HCEC 1CT (cell line): ENCODE measurements at places on chromosomes 2 and 18.

- DNase-seq: no peak
Observed at GRCh38 chr2:200373973-200374416, 67.5 kb downstream of the SPATS2L start.

DNA sequence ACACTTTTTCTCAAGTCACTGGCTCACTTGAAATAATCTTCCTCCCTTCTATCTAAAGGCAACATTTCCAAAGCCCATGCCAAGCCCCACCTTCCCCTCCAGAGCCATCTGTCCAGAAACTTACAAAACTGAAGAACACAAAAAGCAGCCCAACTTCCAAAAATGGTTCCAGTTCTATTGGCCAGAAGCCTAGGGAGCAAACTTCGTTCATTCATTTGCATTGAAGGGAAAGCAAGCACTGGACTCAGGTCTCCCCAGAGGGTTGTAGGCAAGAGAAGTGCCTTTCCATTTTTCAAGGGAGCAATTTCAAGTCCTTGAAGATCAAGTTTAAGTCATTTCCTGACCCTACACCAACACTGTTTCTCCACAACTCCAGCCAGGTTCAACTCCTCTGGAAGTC is 585.0 kb downstream of the BCL11A start:
- DNase-seq: no peak

DNA sequence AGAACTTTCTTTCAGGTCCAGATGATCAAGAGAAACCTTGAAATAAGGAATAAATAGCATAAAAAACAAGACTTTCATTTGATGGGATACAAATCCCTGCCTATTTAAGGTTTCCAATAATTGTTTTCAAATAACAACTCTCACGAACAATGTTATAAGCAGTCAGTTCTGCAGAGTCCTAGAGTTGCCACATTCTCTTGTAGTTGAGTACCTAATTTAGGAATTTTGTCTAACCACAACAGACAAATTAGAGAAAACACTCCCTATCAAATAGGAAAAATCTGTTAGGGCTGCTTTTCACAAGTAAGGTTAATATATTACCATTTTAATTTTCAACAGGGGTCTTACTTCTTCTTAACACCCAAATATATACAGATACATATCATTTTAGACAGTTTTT is 130.1 kb upstream of the CDH20 start:
- no peak for DNase-seq

DNA sequence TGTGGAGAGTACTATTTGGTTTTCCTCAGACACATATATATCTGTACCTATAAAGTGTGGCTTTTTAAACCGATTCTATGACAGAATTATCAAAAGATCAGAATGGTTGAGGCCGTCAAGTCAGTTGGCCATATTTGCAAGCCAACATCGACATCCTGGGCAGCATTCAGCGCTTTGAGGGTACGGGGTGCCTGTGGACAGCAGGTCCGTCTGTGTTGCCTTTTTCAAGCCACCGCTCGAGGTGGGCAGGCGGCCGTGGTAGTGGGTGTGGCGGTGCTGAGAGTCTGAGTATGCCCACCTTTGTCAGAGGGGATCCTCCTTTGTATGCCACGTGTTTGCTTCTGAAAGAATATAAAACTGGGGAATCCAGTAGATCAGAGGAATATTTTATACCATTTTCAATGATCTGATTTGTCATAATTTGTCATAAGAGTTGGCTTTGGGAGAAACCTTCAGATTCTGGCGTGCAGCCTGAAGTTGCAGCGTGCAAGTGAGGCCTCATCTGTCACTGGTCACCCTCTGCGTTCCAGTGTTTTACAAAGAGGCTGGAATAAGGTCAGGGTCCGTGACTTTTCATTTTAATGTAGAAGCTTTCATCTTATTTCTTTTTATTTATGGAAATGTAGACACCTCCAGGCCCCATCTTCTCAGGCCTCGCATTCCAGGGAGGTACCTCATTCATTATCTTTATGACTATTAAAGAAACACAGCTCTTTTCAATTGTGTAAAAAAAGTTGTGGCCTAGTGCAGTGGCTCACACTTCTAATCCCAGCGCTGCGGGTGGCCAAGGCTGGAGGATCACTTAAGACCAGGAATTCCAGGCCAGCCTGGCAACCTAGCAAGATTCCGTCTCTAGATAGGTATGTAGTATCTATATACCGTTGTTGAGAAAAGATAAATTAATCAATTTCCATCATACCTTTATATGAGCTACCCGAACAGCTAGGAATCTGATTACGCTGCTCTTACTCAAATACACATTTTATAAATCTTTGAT is 37.8 kb upstream of the RBM44 start:
- no peak for DNase-seq

GRCh38 chr2:216436383-216436782 is 24.1 kb downstream of the SMARCAL1 start:
- no peak for DNase-seq

DNA sequence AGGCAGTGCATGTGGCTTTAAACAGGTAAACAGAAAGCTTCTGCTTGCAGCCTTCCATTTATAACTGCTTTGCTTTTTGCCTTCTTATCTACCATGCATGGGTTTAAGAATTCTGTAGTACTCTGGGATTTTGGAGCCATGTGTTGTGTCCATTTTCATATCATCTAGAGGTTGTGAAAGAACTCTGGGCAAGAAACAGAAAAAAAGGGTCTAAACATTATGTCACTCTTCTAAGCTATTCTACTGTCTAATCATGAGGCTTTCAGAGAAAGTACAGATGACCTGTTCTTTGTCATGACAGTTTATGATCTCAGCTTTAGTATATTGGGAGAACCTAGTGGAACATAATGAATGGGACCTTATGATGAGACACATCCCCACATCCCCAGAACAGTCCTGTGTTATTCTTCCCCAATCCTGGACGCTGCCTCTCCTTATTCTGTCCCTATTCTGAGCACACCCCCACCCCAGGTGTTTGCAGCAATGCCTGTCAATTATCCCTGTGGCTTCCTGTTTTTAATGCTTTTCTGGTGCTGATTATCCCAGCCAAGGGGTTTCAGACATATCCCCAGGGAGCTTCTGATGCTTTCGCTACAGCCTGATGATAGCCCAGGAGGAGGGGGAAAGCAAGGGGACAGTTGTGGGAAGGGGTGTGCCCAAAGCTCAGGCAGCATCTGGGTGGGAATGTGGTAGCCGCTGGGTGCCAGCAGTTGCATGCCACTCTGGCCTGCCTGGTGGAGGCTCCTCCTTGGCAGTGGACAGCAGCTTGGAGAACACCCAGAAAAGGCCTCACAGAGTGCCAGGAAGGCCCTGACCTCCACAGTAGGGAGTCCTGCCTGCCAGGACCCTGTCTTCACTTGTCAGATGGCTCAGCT is 169.5 kb upstream of the MAP3K20 start:
- no peak for DNase-seq

DNA sequence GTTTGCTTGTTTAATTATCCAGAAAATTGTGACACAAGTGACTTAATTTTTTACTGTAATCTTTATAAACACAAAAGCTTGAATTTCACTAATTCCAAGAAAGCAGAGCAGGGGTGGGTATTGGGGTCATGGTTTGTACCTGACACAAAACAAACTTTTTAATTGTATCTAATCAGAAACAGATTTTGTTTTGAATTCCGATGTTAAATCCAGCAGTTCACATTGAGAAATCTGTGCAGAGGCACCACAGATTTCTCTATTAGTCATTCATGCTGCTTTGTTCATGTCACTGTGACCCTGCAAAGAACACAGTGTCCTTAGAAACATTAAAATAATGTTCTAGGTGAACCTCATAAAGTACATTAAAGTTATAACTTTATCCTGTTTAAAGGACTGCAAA is 443.4 kb downstream of the NYAP2 start:
- DNase-seq: peak; percentile 49

GRCh38 chr2:218877331-218877730 is 3.3 kb upstream of the WNT10A start:
- no peak for DNase-seq

DNA sequence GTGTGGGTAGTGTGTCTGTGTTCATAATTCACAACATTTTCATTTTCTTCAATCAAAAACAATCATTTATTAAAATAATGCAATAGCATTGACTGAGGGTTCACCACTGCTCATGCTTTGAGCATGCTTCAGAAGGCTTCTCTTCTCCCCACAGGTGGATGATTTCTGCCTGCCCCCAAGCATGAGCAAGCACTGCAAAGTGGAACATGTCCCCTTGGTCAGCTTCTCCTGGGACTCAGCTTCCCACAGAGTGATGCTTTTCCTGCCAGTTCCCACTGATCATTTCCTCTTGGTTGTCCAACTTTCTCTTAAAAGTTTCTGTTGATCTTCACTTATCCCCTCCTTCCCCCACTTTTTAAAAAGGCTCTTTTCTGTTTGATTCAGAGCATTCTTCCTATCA is 31.5 kb upstream of the CDH19 start:
- DNase-seq: no peak

DNA sequence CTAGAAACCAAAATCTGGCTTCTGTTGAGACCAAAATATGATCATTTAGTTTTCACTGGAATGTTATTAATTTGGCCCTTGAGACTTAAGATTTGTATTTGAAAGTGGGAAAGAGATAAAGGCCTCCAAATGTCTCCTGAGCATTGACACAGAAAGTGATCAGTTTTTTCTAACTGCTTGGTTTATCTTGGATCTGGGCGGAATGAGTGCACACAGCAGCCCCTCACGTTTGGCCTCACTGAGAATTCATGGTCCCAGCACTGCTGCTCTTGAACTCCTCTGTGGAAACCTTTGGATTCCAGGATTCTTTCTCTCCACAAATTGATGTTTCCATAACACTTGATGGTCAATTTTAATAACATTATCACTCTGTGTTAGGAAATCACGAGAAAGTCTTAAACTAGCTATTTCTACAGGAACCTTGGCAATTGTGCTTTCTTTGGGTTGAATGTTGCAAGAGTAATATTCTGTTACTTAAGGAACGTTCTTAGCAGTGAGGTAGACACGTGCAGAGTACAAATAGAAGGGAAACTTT is 180.3 kb upstream of the BCL2L11 start:
- DNase-seq: no peak

DNA sequence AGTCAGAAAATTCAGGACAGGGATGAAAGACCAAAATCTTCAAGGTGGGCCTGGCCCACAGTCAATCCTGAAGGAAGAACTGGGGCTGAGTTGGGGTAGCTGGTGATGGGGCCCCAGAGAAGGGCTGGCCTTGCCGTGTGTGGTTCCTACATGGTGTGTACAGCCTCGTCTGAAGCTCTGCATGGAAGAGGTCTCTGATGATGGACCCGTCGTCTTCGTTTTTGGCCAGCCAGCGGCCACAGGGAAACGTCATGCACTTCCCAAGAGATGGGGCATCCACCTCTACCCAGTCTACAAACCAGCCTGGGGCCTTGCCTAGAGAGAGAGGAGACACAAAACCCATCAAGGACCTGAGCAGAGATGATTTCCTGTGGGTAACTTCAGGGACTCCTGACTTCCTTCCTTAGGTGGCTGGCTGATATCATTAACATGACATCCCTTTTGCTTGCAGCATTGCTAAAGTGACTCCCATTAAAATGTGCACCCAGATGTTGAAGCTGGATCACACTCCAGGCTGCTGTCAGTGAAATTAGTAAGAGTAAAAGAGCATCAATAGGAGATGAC is 115.3 kb downstream of the LOXHD1 start:
- no peak for DNase-seq

DNA sequence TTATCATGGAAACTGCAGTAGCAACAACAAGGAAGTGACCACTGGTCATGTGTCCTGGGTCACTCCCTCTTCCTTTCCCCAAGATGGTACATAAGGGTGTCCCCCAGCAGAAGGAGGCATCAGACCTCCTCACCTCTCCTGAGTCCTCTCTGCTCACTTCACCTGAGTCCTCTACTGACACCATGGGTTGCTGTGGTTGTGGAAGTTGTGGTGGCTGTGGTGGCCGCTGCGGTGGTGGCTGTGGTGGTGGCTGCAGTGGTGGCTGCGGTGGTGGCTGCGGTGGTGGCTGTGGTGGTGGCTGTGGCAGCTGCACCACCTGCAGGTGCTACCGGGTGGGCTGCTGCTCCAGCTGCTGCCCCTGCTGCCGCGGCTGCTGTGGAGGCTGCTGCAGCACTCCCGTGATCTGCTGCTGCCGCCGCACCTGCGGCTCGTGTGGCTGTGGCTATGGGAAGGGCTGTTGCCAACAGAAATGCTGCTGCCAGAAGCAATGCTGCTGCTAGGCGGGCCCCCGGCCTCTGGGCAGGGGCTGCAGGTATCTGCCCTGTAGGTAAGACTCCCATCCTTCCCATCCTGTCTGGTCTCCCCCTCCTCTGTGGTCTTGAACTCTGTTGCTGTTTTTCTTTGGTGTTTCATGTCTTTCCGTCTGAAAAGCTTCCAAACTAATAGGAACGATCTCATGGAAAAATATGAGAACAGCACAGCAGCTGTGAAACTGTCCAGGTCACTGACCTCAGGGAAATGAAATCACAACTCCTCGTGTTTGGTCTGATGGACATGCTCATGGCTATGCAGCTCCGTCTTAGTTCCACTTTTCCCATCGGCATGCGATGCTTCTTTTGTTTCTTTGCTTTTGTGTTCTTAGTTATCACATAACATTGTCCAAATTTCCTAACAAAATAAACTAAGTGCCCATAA is at the start of gene SCYGR4:
Gene SCYGR4 (plus strand): TSS at position 183 of the 915 bp plus-strand sequence. CDS start 0 bp downstream, at position 183.
- no peak for DNase-seq

GRCh38 chr2:21231985-21232384 is 108.2 kb downstream of the TDRD15 start:
- no peak for DNase-seq

DNA sequence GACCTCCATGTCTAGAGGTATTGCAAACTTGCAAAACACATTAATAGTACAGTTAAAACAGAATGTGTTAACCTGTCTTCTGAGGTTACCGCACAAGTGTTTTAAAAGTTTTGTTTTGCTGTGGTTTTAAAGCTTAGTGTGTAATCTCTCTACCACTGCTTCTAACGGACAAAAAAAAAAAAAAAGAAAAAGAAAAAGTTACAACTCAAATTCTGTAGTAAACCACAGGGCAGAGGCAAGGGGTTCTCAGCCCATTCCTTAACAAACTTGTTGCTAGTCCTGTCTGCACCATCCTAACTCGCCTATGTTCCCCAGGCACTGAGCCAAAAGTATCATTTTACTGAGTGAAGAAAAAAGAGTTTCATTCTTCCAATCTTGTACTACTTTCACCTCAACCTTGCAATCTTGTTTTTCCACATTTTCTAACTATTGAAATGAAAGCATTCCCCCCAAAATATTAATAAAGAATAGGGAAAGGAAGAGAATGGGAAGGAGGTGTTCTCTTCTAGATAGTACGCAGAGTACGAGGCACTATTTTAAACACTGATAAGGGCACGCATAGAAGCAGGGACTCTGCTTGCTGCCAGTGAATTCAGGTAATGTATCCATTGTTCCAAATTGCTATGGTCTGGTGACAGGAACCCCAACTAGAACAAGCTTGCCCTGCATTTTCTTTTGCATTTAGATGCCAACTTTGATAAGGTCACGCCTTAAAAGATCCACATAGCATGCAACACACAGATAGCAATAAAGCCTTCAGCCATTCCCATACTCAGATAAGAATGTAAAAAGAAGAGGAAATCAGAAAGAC is 47.1 kb downstream of the IKZF2 start:
- DNase-seq: no peak
